T-cell (primary cell): ENCODE measurements at places on chromosomes 5 and 9.
A peak's percentile ranks its signal among the peaks of the same experiment; 100 is the strongest.

- DNase-seq = no peak
- no peak overlapping the region for H3K27ac ChIP-seq
- no peaks in the 10 kb centered on the region for H3K4me1 ChIP-seq
- no peaks in the 10 kb centered on the region for H3K36me3 ChIP-seq
- H3K27me3 ChIP-seq = no peaks in the 10 kb centered on the region
Observed at GRCh38 chr5:16582081-16582480, 34.7 kb downstream of the RETREG1 start.

DNA sequence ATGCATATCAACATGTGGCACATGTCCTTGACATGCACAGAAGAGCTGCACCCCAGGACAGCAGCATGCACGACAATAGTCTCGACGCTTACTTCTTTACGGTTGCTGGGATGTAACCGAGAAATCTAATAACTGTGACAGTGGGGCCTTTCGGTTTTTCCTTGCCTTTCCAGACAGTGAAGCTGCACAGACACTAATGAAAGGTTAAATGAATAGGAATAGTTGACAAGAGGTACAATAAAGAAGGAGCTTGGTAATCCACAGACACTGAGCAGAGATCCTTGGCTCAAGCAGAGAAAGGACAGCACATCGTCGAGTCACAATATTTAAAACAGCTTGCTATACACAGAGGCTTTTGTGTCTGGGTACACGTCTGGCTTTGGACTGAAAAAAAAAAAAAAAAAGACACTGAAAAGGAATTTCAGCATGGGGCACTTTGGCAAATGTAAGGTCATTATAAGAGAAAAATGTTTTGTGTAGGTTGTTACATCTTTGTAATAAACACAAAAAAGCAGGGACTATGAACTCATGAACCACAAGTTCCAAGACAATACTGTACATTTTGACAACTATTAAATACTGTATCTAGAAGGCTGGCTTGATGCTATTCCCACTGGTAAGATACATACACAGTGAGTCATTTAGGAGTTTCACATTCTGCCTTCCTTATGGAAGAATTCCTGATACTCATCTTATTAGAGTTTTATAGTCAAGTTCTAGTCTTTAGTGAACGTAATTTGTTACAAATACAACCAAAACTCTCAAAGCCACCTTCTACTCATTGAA, 5.6 kb downstream of the BNC2 start:
- no peak overlapping the region for H3K4me3 ChIP-seq
- H3K27me3 ChIP-seq = peaks cover 4% of the 10 kb centered on the region
- no peaks in the 10 kb centered on the region for H3K36me3 ChIP-seq
- no peak overlapping the region for H3K27ac ChIP-seq

DNA sequence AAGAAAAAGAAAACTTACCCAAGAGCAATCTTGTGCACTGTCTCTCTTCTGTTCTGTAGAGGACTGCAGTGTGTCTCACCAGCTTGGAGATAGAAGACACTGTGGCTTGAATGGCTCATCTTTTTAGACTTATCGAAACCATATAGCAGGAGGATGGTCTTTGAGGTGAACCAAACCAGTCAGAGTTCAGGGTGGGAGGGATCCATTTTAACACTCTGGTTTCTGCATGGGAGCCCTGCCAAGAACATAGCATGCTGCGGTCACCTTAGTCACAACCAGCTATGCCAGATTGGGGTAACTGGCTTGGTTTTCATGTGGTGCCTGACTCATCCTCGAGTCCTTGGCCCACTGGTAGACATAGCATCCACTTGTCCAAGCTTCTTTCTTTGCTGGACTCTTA, 135.1 kb downstream of the PAPPA start:
- no peak for DNase-seq
- no peaks in the 10 kb centered on the region for H3K27me3 ChIP-seq
- H3K4me1 ChIP-seq = no peaks in the 10 kb centered on the region
- H3K4me3 ChIP-seq = no peak overlapping the region

GRCh38 chr5:149811453-149811852, 81.3 kb downstream of the PPARGC1B start:
- H3K4me3 ChIP-seq = no peak overlapping the region
- H3K36me3 ChIP-seq = no peaks in the 10 kb centered on the region
- no peak for DNase-seq
- H3K27me3 ChIP-seq = no peaks in the 10 kb centered on the region
- no peaks in the 10 kb centered on the region for H3K4me1 ChIP-seq
- H3K27ac ChIP-seq = no peak overlapping the region

GRCh38 chr5:97923997-97924396, 741.0 kb upstream of the RIOK2 start:
- H3K27me3 ChIP-seq = no peaks in the 10 kb centered on the region
- no peak for DNase-seq
- no peak overlapping the region for H3K4me3 ChIP-seq
- no peak overlapping the region for H3K27ac ChIP-seq
- no peaks in the 10 kb centered on the region for H3K4me1 ChIP-seq
- H3K36me3 ChIP-seq = no peaks in the 10 kb centered on the region

DNA sequence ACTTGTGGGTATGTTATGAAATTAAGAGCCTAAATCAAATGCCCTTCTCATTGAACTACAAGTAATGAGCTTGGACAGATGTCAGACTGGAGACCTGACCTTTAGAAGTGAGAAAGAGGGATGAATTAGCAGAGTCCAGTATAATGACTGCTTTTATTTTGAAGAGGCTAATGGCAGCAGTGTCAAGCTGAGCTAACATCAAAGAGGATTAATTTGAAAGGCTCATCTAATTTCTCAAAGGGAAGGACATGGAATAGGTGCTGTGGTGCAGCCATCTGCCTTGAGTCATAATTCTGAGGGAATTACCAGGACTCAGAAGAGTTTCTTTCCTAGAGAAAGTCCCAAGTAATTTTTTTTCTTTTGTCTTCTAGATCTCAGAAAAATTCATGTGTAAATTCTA, 57.6 kb downstream of the FAM81B start:
- DNase-seq = no peak
- no peak overlapping the region for H3K27ac ChIP-seq
- H3K4me3 ChIP-seq = no peak overlapping the region
- H3K4me1 ChIP-seq = no peaks in the 10 kb centered on the region

- no peaks in the 10 kb centered on the region for H3K36me3 ChIP-seq
- H3K27me3 ChIP-seq = no peaks in the 10 kb centered on the region
- peaks cover 49% of the 10 kb centered on the region for H3K4me1 ChIP-seq
- peak overlapping the region; percentile 68 for H3K4me3 ChIP-seq
- peak; percentile 91 for DNase-seq
Observed at GRCh38 chr5:177454397-177455035, 7.9 kb downstream of the PRR7 start.

DNA sequence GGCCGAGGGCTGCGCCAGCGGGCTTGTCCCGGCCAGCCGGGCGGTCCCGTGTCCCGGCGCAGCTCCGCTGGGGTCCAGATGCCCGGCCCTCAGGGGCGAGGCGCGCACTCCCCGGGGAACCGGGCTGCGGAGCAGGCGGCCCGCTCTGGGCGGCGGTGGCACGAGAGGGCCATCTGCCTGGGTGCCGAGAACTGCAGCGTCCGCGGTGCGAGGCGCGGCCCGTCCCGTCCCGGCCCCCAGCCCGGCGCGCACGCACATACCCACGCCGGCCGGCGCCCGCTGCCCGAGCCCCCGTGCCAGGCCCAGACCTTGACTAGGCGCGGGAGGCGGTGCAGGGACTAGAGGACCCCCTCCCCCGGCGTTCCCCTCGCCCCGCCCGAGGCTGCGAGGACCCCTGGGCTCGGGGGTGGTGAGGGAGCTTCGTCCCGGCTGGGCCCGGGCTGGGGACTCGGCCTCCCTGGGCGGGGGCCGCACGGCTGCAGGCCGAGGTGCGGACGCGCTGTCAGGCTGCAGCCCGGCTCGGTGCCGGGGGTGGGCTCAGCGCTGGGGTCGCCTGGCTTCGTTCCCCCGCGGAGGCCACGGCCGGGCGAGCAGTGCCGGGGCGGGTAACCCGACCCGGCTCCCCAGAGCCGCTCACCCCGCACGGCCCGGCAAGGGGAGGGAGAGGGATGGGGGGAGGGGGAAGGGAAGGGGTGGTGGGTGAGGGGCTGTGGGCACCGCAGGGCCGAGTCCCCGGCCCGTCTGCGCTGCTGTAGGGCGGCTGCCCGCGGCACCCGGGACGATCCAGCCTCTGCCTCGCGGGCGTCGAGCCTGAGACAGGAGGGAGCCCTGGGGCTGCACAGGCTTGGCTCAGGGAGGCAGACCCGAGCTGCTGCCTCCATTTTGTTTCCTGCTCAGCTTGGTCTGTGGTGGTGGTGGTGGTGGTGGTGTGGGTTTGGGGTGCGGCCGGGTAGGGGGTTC, 1.2 kb upstream of the NSD1 start:
- H3K27me3 ChIP-seq = no peaks in the 10 kb centered on the region
- peak overlapping the region; percentile 49 for H3K4me3 ChIP-seq
- DNase-seq = peak; percentile 71
- no peaks in the 10 kb centered on the region for H3K36me3 ChIP-seq
- peaks cover 47% of the 10 kb centered on the region for H3K4me1 ChIP-seq

DNA sequence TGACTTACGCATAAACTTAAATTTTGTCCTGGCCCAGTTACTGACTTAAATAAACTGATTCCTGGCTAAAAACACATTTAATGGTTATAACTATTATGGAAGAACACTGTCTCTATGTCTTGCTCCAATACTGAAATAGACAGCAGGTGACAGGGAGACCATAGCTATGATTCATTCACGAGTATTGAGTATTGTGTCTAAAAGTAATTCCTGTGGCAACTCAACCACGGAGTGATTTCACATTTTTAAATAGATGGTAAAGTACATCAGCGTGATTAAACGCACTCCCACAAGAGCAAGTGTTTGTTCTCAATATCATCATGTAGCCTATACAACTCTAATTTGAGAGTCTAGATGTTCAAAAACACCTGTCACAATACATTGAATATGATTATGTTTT, 35.9 kb upstream of the PCSK1 start:
- DNase-seq = no peak
- no peaks in the 10 kb centered on the region for H3K27me3 ChIP-seq
- no peaks in the 10 kb centered on the region for H3K4me1 ChIP-seq
- H3K27ac ChIP-seq = no peak overlapping the region
- no peak overlapping the region for H3K4me3 ChIP-seq

- no peak overlapping the region for H3K4me3 ChIP-seq
- H3K27me3 ChIP-seq = no peaks in the 10 kb centered on the region
- peaks cover 26% of the 10 kb centered on the region for H3K4me1 ChIP-seq
- H3K36me3 ChIP-seq = no peaks in the 10 kb centered on the region
- no peak for DNase-seq
Observed at GRCh38 chr5:170341545-170341944, 44.0 kb upstream of the LCP2 start.

DNA sequence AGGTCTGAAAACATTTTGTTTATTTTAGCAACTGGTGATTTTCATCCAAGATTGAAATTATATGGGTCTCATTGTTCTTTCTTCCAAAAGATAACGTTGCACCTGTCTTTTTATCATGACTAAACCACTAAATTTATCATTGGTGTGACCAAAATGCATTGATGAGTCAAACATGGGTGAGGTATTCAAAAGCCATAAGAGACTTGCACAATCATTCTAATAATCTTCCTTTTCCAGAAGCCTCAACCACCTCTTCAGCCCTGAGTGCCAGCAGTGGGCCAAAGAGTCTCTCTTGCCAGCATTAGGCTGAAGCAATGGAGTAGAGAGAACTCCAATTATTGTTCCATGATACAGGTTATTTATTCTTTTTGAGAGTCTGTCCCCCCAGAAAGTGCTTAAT, 198.9 kb downstream of the LURAP1L start:
- no peaks in the 10 kb centered on the region for H3K4me1 ChIP-seq
- no peak overlapping the region for H3K27ac ChIP-seq
- no peak for DNase-seq
- no peaks in the 10 kb centered on the region for H3K36me3 ChIP-seq

DNA sequence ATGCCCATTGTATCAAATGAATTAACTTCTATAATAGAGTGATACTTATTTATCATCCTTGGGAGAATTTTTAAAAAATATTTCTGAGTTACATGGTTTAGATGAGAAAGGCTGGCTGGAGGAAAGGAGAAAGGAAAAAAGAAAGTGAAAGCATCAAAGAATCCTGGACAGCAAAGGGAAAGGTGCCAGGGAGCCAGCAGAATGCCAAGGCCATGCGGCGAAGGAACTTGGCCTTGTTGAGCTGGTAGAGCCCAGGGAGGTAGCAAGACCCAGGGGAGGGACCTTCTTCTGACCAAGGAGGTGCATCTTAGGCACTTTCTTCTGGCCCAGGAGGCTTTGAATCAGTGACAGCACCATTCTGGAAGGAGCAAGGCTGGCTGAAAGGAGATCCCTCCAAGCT, 240.5 kb downstream of the ENC1 start:
- H3K27me3 ChIP-seq = no peaks in the 10 kb centered on the region
- H3K4me1 ChIP-seq = peaks cover 6% of the 10 kb centered on the region
- no peaks in the 10 kb centered on the region for H3K36me3 ChIP-seq
- DNase-seq = no peak

GRCh38 chr9:78011049-78011448, 20.6 kb downstream of the GNAQ start:
- H3K4me3 ChIP-seq = no peak overlapping the region
- H3K4me1 ChIP-seq = peaks cover 7% of the 10 kb centered on the region
- H3K27me3 ChIP-seq = no peaks in the 10 kb centered on the region
- no peaks in the 10 kb centered on the region for H3K36me3 ChIP-seq

DNA sequence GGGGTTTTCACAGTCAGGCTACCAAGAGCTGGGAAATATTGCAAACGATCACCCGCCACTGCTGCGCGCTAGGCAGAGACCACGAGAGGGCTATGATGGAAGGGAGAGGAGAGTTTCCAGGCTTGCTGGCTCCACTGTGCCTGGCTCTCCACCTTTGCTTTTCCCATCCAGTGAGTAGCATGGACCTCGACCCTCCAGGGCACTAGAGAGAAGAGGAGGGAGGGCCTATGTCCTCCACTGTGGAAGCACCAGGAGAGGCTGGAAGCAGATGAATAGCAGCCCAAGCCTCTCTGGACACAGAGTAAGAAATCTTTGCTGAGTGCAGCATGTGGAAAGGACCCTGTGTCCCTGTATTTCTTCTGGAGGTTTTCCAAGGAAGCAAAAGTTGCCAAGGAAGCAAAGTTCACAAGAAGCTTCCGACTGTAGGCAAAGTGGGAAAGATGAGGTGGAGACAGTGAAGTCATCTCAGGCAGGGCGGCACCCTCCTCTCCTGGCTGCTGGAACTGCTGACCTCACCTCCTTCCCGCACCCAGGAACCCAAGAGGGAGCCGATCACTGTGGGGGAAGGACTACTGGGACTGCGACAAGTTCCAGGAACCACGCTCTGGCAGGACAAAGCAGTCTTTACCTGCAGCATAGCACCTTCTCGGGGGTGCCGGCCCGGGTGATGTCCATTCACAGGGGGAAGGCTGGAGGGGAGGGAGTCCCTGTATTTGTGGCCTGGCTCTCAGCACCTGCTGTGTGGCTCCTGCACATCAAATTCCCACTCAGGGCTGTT, 79.6 kb downstream of the CSNK1A1 start:
- H3K27me3 ChIP-seq = peaks cover 34% of the 10 kb centered on the region
- H3K4me1 ChIP-seq = no peaks in the 10 kb centered on the region
- H3K27ac ChIP-seq = no peak overlapping the region
- H3K4me3 ChIP-seq = no peak overlapping the region
